T-helper 22 cell (primary cell): ENCODE measurements at places on chromosomes 12 and 14.

DNA sequence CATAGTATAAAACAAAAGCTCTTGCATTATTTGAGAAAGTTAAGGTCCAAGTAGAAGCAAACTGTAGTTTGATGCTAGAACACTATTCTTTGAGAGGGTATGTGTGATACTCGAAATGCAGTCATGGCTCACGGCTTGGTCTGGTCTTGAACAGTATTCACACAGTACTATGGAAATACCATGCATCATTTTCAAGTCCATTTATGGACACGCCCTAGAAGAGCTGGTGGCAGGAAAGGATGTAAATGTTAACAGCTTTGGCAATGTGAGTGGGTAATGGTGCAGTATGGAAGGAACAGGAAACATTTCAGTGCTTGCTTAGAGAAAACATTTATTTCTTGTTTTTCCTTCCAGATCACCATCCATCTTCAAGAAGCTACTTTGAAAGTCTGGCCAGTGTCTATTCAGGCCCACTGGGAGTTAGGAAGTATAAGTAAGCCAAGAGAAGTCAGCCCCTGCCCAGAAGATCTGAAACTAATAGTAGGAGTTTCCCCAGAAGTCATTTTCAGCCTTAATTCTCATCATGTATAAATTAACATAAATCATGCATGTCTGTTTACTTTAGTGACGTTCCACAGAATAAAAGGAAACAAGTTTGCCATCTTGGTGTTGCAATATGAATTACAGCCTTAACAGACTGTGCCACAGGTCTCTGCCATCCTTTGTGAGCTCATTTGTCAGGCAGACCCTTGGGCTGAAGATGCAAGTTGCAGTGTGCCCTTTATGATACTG, 5.7 kb upstream of the AKAP5 start:
- no peak for DNase-seq

DNA sequence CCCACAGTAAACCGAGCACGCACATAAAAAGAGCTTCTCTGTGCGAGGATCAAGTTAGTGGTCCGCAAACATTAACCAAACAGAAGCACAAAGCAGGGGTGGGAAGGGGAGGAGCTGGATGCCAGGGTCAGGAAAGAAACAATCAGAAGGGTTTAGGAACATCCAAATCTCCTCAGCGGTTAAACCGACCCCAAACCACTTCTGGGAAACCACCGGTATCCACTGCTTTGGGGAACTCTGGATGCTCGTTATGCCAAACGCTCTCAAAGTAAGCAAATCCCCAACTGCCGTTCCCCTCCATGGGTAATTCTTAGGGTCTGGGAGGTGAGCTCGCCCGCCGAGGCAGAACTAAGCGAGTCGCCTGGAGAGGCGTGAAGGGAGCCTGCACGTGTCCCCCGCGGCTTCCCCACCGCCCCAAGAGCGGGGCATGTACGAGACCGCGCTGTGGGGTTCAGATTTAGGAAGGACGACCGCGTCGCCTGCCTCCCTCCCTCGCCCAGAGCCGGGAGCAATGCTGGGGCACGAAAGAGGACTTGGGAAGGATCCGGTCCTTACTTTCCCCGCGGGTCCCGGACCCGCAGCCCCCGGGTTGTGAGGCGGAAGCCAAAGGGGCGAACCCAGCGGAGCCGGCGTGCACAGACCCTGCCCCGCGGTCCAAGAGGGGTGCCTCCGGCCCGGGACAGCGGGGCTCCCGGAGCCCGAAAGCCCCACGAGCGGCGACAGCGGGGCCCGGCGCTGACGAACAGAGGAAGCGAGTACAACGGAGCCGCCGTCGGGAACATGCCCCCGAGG, 711 bp downstream of the SBNO1 start:
- peak; percentile 16 for DNase-seq

DNA sequence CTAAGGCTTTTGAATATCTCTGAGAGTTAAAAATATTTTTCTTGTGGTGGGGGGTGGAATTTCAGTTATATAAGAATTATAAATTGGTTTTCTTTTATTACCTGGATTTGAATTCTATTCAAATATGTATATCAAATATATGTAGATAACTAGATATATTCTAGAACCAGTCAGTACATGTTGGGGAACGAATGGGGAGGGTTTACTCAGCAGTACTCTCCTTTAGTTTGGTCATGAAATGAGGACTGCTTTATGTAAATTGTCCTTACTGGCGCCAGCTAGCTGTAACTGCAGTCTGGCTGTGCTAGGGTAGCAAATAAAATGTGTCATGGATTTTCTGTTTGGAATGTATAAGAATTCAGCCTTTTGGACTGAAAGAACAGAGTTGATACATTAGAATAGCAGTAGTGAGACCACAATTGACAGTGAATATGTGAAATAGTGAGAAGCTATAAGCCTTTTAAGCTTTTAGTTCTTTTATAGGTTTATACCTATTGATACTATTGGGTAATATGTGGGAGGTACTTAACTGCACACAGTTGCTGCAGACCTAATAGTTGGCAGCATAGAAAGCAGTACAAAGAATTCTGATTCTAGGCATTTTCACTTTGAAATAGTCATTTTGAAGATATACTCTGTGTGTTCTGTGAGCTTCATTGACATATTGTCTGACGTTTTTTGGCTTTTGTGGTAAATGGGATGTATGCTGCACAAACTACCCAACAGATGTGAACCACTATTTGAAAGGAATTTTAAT, 29.0 kb downstream of the ATF7IP start:
- DNase-seq, result peak; percentile 29

DNA sequence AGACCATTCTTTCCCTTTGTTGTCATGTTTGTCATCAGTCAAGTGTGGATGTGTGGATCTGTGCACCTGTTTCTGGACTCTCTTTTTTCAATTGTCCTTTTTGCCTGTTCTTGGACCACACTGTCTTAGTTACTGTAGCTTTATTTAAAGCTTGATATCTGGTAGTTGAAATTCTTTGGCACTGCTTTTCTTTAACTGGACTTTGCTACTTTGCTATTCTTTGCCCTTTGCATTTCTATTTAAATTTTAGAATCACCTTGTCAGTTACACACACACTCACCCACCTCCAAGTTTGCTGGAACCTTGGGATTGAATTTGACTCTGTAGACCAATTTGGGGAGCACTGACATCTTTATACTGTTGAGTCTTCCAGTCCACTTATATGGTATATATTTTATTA, 61.5 kb downstream of the VRK1 start:
- DNase-seq, result no peak

DNA sequence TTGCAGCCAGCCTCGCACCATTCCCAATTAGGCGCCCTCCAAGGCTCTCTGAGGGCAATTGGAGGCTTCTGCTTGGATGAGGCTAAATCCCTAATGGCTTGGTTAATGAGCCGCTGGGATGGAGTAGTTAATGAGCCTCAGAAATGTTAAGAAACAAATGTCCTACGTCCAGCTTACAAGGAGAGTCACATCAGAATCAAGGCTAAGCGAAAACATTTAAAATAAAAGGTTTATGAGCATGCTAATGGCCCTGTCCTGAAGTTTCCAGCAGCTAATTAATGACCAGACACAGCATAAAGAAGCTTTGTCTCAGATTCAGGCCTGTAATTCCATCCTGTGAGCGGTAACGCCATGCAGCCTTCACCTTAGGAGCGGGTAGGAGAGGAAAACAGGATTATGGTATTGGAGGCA, 200.7 kb upstream of the BCL2L14 start:
- DNase-seq, result no peak

DNA sequence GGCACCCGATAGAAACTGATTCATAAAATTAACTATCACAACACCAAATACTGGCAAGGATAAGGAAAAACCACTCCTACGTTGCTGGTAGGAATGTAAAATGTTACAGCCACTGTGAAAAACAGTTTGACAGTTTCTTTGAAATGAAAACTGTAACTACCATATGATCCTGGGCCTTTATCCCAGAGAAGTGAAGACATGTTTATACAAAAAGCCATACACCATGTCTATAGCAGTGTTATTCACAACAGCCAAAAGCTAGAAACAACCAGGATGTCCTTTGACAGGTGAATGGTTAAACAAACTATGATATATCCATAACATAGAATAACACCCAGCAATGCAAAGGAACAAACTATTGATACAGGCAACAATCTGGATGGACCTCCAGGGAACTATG, 3.7 kb upstream of the C14orf132 start:
- no peak for DNase-seq

DNA sequence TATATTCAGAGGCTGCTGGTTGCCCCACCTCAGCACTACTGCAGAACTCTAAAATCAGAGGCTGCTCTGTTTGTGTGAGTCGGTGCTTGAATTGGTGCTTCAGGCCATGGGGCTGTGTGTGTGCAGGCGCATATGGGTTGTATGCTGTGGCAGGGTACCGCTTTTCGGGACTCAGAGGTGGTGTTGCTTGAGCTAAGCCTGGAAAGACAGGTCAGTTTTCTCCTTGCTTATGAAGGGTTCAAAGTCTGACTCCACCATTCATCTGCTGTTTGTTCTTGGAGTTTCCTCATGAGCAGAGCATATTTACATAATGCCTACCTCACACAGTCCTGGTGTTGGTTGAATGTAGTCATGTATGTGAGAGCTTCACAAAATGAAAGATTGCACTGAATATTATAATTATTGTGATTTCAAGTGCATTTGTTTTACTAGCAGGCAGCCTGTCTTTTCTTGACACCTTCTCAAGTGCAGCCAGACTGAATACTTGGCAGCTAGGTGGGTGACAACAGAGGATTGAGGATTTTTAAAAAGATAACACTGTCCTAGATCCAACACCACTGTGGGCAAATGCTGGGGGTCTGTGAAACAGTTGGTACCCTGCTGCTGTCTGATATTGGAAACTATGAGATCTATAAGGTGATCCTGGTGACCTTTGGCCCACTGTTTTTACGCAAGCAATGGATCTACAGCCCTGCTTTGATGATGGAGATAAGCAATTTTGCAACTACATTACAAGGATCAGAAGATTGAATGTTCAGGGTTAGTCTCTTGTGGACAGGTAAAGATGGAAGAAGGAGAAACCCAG, 1.0 kb upstream of the ANG start:
- DNase-seq, result no peak

GRCh38 chr14:105346200-105346533, 31.6 kb downstream of the PACS2 start:
- DNase-seq, result no peak

GRCh38 chr12:99281277-99281676, 366.3 kb upstream of the GARIN6 start:
- DNase-seq, result no peak

GRCh38 chr14:32709027-32709426, 229.7 kb upstream of the NPAS3 start:
- DNase-seq, result no peak

- no peak for DNase-seq
Measured at GRCh38 chr12:11689591-11690186, 40.2 kb downstream of the ETV6 start.

DNA sequence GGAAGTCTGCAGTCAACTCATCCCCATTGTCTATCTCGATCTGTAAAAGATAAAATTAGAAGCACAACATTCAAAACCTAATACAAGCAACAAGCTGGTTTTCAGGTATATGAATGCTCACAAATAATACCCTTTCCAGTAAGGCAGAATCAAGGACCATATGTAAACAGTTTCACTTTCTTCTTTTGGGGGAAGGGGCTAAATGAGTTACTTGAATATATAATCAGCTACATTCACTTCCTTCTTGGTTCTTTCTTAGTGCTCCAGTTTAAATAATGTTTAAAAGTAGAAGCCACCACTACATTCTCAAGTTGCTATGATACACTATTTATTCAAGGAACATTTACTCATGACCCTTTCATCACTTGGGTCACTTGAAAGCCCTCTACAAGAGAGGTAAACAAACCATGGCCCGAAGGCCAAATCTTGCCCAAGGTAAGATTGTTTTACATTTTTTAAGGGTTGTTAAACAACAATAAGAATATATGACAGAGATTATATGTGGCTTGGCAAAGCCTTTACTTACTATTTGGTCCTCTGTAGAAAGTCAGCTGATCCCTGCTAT, 10.3 kb downstream of the TWF1 start:
- no peak for DNase-seq

GRCh38 chr14:53603994-53604393, 352.6 kb downstream of the BMP4 start:
- DNase-seq, result no peak

DNA sequence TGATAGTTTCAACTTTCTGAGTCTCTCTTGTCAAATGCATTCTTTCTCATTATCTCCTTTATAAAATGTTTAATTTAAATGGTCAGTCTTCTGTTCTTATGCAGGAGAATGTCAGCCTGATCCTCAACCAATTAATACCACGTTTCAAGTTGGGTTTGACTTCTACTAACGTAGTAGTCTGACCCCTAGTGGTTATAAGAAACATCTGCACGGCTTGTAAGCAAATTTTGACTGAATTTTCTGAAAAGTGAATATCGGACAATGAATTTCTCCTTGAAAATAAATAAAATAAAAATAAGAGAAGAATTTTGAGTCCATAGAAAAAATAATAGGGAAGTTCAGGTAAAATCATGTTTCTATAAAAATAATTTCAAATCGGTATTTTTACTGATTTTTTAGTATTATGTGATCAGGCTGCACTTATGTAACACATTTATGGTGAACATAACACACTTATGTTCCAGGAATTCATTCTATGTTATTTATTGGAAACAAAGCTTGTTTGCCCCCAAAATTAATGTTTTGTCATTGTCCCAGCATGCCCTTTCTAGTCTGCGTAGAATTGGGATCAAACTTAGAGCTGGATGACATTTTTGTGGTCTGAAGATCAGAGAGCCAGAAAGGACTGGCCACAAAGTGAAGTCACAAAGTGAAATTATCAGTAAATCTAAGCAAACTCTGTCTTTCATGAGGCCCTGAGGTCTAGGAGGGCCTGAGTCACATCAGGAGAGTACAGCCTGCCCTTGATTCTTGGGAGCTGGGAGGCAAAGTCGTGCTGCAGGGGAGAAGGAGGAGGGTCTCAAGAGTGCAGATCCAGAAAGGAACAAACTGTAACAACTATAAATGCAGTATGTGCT, 101.2 kb upstream of the STXBP6 start:
- DNase-seq, result no peak

DNA sequence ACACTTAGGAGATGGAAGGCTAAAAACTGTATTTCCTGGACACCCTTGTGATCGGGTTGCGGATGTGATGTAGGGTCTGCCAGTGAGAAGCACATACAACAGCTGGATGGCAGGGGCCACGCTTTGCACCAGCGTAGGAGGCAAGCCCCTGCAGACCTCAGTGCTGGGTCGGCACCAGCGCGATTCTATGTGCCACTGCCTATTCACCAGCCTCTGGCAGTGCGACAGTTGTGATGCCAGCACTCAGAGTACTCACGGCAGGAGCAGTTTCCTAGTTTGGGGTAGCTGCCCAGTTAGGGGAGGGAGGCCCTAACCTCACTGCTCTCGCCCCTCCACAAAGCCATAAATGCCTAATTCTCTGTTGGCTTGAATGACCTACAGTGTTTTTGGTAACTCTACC, 31.6 kb downstream of the SPTLC2 start:
- DNase-seq, result no peak

DNA sequence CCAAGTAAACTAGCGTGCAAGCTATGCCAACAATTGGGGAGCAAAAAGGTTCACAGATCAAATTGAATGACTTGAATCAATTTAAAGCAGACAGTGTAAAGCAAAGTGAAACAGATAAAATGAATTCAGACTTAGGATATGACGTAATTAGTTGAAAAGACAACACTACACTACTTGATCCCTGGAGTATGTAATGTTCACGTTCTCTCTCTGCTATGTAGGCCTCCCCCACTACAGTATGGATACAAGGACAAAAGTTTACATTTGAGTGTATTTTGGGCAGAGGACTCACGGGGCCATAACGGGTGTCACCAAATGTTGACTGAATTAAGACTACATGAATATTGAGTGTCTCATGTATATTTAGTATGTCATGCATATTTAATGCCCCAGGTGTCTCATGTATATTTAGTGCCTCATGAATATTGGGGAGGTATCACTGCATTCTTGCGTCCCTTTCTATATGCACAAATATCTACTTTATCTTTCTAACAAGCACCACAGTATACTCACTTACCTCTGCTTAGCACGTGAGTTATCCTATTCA, 44.5 kb downstream of the RERGL start:
- DNase-seq, result no peak
